ENCODE measurements at places on chromosomes 1 and 21.
A peak's percentile ranks its signal among the peaks of the same experiment; 100 is the strongest.

DNA sequence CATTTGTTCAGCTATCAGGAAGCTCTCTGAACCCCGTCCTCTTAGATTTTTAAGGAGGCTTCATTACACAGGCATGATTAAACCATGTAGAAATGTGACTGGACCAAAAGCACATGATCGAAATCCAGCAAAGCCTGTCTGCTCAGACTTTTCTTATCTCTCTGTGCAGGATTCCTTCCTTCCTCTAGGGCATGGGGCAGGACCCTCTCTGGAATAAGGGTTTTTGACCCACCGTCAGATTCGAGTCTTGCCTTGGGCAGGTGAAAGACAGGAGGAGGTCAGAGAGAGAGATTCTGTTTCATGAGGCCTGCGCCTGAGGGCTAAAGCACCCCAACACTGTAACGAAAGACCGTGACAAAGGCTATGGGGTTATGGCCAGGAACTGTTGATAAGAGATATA, 136.8 kb downstream of the RHOU start:
- no peak for DNase-seq

GRCh38 chr1:31693231-31693630, 10.6 kb downstream of the COL16A1 start:
- no peak for DNase-seq

DNA sequence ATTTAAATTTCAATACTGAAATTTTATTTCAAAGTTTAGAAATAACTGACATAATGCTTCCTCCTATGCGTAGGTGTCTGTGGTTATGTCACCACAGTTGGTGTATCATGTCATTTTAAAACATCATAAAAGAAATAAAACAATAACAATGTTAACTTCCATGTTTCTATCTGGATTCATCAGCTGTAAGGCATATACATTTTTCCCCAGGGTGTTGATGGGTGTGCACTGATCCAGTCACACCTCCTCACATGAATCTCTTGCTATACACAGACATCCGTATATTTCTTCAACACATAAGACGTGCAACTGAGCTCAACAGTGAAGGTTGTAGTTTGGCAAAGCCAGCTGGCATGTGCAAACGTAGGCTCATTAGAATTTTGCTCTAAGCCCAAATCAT, 6.2 kb downstream of the KCNA3 start:
- DNase-seq = no peak

DNA sequence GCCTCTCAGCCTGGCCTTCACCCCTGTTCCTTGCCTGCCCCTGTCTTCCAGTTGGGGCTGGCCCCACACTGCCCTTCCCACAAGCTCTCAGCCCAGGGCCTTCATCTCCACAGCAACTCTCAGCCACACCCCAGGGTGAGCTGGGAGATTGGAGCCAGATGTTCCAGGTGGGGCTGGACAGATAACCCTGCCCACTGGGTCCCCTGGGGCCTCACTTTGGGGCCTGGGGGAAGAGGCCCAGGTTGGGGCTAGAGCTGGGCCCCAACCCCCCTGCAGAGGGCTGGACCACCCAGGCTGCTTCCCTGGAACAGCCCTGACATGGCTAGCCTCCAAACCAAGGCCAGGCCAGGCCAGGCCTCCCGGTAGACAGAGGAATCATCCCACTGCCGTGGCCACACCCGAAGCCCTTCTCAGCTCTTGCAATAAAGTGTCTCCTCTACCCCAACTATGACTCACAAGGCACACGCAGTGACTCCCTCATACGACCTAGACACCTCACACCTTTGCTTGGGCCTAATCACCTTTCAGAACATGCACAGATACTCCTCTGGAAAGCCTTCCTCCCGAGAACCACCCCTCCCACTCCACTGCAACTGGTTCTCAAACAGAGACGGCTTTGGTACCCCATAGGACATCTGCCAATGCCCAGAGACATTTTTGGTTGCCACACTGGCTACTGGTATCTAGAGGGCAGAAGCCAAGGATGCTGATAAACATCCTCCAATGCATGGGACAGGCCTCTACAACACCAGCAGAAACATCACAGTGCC, 22.2 kb downstream of the SLC2A1 start:
- peak; percentile 43 for DNase-seq

All from gastrocnemius medialis (tissue), 4 donors.